SHP77 treated with DMSO at 0.1 percent for 48 hours (cell line): ENCODE measurements at places on chromosomes 2 and 18.

DNA sequence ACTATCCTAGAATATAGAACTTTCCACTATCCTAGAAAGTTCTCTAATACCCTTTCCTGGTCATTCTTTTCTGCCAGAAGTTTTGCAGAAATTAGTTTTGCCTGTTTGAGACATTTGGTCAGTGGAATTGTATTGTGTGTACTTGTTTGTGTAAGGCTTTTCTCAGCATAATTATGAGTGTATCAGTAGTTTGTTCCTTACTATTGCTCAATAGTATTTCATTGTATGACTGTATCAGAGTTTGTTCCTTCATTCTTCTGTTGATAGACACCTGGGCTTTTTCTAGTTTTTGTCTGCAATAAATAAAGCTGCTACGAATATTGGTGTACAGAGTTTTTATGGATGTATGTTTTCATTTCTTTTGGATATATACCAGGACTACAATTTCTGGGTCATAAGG, 27.2 kb downstream of the CCDC138 start:
- no peak for DNase-seq

GRCh38 chr2:195352581-195352980, 304.4 kb upstream of the SLC39A10 start:
- no peak for DNase-seq

DNA sequence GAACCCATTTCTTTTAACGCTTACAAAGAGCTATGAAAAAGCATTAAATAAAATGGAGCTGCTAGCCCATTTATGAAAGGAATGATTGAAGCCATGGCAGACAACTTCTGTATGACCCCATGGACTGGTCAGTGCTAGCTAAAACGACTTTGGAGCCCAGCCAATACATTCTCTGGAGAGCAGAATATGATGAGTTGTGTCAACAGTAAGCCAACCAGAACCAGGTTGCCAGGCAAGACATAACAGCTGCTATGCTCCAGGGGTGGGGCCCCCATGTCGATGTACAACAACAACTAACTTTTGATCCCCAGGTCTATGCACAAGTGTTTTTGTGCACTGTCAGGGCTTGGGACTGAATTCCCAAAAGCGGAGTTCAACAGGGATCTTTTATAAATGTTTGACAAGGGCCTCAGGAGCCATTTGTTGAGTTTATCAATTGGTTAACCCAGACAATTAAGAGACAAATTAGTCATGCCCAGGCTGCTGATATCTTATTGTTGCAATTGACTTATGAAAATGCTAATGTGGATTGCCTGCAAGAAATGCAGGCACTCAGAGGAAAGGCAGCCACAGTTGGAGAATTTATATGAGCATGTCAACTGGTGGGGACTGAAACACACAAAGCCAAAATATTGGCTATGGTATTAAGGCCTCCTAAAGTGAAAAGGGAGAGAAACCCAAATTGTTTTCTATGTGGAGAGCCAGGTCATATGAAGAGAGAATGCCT, 64.6 kb upstream of the MYO3B start:
- DNase-seq, result peak; percentile 51

GRCh38 chr2:179703702-179704101, 157.7 kb downstream of the ZNF385B start:
- DNase-seq, result no peak

DNA sequence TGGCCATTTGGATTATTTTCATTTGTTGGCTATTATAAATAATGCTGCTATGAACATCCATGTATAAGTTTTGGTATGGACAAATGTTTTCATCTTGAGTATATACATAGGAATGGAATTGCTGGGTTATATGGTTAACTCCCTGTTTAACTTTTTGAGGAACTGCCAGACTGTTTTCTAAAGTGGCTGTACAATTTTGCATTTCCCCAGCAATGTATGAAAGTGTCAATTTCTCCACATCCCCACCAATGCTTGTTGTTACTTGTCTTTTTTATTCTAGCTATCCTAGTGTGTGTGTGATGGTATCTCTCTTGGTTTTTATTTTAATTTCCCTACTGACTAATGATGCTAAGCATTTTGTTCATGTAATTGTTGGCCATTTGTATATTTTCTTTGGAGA, 90.6 kb upstream of the CYP26B1 start:
- no peak for DNase-seq

DNA sequence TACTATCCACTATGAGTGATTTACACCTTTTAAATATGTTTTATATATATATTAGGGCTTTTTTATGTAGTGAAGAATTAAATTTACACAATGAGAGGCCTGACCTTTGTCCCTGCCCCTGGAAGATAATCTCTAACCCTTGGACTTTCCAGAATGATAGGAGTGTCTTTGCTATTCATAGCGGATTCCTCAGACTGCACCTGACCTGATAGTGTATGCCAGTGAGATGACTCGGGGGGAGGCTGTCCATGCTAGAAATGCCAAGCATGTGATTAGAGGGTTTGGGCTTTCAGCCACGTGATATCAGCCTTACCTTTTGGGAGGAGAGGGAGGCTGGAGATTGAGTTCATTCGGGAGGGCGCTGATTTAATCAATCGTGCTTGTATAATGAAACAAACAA, 44.1 kb upstream of the LHCGR start:
- no peak for DNase-seq

- DNase-seq, result no peak
Observed at GRCh38 chr2:179862898-179863458, 1.6 kb upstream of the ZNF385B start.

- DNase-seq, result no peak
Observed at GRCh38 chr2:17422061-17422460, 96.2 kb downstream of the RAD51AP2 start.

GRCh38 chr2:74573747-74574562, 19.4 kb downstream of the DOK1 start:
- no peak for DNase-seq

- DNase-seq, result no peak
Observed at GRCh38 chr2:239684996-239685395, 284.2 kb upstream of the HDAC4 start.

GRCh38 chr2:138724729-138725459, 55.3 kb downstream of the NXPH2 start:
- no peak for DNase-seq

DNA sequence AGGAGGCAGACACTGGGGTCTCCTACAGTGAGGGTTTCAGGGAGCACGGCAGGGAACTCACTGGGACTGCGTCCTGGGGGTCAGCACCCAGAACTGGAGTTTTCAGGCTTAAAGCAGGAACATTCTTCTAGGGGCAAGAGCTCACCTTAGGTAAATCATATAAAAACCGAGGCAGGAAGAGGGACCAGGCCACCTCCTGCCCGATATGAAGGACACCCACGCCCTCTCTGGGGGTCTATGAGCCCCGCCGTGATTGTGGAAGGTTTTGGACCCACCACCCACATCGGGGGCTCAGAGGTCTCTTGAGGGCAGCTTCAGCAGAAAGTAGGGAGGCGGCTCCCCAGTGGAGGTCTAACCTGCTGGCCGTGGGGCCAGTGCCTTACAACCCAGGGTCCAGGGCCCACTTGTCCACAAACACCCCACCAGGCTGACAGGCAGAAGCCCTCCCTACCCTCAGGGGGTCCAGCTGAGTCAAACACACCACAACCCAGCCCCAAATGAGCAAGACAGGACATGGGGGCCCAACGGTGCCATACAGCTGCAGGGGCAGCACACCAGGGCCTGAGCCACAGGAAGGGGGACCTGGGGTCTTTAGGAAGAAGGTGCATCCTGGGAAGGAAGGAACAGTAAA, 25.3 kb downstream of the CROCC2 start:
- DNase-seq, result no peak

GRCh38 chr18:48676756-48677368, 138.0 kb downstream of the CTIF start:
- DNase-seq, result no peak

GRCh38 chr18:12943215-12943614, 4.6 kb upstream of the SEH1L start:
- no peak for DNase-seq

DNA sequence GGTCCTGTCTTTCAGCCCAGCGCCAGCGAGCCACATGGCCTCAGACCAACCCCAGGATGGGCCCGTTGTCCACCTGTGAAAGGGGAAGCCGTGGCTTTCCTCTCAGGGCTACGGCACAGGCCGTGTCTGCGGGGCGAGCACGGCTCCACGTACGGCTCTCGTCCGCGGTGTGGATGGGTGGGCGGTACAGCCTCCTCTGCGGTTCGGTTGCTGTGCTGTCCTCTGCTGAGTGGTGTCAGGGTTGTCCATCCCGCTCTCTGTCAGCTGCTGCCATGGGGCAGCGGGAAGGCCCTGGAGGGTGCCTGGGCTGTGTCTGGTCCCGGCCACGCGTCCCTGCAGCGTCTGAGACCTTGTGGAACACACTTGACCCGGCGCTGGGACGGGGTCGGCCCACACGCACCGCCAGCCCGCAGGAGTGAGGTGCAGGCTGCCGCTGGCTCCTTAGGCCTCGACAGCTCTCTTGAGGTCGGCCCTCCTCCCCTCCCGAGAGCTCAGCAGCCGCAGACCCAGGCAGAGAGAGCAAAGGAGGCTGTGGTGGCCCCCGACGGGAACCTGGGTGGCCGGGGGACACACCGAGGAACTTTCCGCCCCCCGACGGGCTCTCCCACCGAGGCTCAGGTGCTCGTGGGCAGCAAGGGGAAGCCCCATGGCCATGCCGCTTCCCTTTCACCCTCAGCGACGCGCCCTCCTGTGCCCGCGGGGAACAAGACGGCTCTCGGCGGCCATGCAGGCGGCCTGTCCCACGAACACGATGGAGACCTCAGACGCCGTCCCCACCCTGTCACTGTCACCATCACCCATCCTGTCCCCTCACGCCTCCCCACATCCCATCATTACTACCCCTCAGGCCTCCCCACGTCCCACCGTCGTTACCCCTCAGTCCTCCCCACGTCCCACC, 128.7 kb downstream of the NFATC1 start:
- no peak for DNase-seq

DNA sequence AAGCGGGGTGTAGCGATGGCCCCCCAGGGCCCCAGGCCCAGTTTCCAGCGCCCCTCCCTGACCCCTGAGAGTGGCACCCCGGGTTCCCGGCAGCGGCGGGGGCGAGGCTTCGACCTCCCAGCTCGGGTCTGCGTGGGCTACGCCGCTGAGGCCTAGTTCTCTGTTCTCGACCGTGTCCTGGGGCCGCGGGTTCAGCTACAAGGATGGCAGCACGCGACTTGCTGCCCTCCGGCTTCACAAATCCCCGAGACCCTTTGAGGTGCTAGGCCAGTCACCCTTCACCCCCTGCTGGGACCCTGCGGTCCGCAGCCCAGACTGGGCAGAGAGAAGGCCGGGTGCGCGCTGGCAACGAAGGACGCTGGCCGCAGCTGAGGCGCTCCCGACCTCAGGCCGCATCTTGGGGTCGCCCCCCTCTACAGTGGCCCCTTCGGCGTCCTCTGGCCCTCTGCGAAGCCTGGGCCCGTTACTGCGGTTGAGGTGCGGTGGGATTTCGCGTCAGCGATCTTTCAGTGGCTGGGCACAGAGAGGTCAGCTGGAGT, 1.2 kb downstream of the OTX1 start:
- no peak for DNase-seq
